Osteocyte (in vitro differentiated cells): ENCODE measurements at places on chromosomes 1 and 21. TPM values are rescaled to one million over a fixed set of nuclear protein-coding genes. Genes with fewer than 3 reads are reported as not detected.

FOXO6 gene
- 0.81 and 0.99 TPM in 2 replicates for total RNA-seq

ZBTB21 gene
- total RNA-seq: 20.3 and 20.9 TPM in 2 replicates

IQGAP3 gene
- 8.6 and 9.8 TPM in 2 replicates for total RNA-seq

SPRR2G gene
- total RNA-seq: not detected in 2 replicates

OXCT2 gene
- 0.18 TPM in 1 of 2 replicates, not detected in the other for total RNA-seq

ERG gene
- 11.0 and 11.5 TPM in 2 replicates for total RNA-seq

DNA sequence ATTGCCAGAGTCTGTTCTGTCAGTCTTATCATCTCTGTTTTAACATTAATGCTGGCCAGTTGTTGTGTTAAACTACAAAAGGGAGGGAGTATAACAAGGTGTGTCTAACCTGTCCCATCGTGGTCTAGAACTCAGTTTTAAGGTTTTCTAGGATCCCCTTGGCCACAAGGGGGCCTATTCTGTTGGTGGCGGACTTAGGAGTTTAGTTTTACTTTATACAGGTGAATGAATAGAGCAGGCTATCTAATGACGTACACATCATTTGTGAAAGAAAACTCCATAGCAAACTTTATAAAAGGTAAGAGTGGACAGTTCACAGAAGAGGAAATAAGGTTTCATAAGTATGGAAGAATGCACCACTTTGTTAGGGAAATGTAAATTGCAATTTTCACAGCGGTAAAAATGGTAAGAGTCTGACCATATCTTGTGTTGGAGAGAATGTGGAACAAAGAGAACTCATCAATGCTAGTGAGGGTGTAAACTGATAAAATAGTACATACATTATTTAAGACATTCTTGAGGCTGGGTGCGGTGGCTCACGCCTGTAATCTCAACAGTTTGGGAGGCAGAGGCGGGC, 2.5 kb upstream of the ATF6 start:
- H3K4me3 ChIP-seq: peak overlapping the region; percentile 31
- H3K27ac ChIP-seq: peak overlapping the region; percentile 72
- no peaks in the 10 kb centered on the region for H3K27me3 ChIP-seq

DNA sequence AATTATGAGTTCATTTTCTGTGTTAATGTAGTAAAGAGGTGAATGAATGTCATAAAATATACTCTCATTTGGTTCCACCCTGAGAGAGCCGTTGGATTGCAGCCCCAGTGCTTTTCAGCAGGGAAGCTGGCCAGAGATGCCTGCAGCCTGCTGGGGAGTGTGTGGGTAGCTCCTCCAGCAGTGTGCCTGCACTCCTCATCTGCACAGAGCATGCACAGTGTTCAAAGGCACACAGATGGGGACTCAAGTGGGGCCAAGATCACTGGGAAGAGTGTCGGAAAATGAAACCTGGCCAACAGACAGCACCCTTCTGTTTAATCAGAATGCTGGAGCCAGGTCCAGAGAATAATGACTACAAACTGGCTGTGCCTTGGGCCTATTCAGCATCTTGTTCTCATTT, 206.8 kb downstream of the ST6GALNAC3 start:
- H3K27me3 ChIP-seq: no peaks in the 10 kb centered on the region
- no peaks in the 10 kb centered on the region for H3K36me3 ChIP-seq
- DNase-seq: no peak
- H3K4me3 ChIP-seq: no peak overlapping the region
- H3K27ac ChIP-seq: no peak overlapping the region

GRCh38 chr21:37561941-37562919, 195.7 kb downstream of the DYRK1A start:
- H3K36me3 ChIP-seq: no peaks in the 10 kb centered on the region
- no peak overlapping the region for H3K4me3 ChIP-seq
- peaks cover 19% of the 10 kb centered on the region for H3K4me1 ChIP-seq

DNA sequence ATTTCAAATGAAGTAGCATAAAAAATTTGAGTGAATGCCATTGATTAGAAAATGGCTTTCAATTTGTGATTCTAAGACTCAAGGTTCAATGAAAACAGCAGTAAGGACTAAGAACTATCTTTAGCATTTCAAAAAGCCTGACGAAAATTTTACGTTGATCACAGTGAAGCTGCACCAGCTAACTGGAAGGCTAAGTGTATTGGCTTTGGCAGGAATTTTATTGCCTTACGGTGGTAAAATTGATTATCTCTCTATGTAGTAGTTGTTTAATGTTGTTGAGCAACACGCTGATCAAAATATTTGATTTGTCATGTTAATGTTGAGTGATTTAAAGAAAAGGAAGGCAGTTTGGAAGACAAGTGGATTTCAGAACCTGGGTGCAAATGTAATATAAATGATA, 49.6 kb downstream of the ATG4C start:
- H3K27ac ChIP-seq: no peak overlapping the region
- no peaks in the 10 kb centered on the region for H3K27me3 ChIP-seq
- no peak overlapping the region for H3K4me3 ChIP-seq
- H3K36me3 ChIP-seq: no peaks in the 10 kb centered on the region
- DNase-seq: no peak

DNA sequence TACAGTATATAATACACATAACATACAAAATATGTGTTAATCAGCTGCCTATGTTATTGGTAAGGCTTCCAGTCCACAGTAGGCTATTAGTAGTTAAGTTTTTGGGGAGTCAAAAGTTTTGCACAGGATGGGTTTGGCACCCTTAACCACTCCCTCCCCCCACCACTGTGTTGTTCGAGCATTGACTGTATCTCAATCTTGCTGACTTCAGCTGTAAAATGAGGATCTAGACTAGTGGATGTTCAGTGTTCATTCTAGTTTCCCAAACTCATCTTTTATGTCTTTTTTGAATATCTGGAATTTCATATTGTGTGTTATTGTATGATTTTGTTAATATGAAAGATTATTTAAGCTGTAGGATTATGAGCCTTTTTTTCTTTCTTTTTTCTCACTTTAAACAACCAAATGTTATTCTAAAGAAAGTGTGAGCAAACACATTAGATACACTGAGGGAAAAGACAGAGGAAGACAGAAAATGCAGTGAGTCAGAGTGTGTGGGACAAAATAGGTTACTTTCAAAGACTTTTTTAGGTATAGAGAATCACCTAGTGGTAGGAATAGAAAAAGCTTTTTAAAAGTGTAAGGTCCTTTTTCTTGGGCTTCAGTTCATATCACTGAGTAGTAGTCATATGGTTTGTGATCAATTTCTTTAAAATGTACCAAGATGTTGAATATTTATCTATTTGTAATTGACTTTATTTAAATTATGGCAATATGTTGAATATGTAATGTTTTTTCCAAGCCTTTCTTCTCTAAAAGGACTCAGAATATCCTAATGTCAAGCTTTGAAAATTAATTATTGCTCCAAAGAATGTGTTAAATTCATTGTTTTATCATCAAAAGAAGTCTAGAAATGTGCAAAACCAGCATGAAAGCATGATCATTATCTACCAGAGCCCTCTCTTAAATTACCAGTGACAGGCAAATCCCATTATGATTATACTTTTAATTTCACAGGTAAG, 17.9 kb upstream of the CENPF start:
- peak overlapping the region; percentile 78 for H3K27ac ChIP-seq
- peaks cover 33% of the 10 kb centered on the region for H3K4me1 ChIP-seq
- H3K36me3 ChIP-seq: no peaks in the 10 kb centered on the region
- DNase-seq: no peak

GRCh38 chr1:2314273-2314802, 77.0 kb downstream of the MORN1 start:
- H3K36me3 ChIP-seq: peaks cover 2% of the 10 kb centered on the region
- no peaks in the 10 kb centered on the region for H3K27me3 ChIP-seq
- peak; percentile 92 for DNase-seq
- H3K4me3 ChIP-seq: peak overlapping the region; percentile 4

- H3K4me1 ChIP-seq: peaks cover 38% of the 10 kb centered on the region
- no peaks in the 10 kb centered on the region for H3K27me3 ChIP-seq
- no peak for DNase-seq
- no peaks in the 10 kb centered on the region for H3K36me3 ChIP-seq
Observed at GRCh38 chr1:172180501-172181285, 239.8 kb upstream of the C1orf105 start.

GRCh38 chr1:167200272-167200671, 20.4 kb upstream of the POU2F1 start:
- no peak for DNase-seq
- H3K36me3 ChIP-seq: no peaks in the 10 kb centered on the region
- H3K27ac ChIP-seq: no peak overlapping the region
- peaks cover 27% of the 10 kb centered on the region for H3K4me1 ChIP-seq
- no peak overlapping the region for H3K4me3 ChIP-seq
